GM12891 (cell line): ENCODE measurements at places on chromosomes 12 and 14.

GRCh38 chr12:39431797-39432196, 11.1 kb downstream of the KIF21A start:
- DNase-seq, result no peak

GRCh38 chr12:30155001-30155730, 371.4 kb upstream of the TMTC1 start:
- DNase-seq, result no peak

DNA sequence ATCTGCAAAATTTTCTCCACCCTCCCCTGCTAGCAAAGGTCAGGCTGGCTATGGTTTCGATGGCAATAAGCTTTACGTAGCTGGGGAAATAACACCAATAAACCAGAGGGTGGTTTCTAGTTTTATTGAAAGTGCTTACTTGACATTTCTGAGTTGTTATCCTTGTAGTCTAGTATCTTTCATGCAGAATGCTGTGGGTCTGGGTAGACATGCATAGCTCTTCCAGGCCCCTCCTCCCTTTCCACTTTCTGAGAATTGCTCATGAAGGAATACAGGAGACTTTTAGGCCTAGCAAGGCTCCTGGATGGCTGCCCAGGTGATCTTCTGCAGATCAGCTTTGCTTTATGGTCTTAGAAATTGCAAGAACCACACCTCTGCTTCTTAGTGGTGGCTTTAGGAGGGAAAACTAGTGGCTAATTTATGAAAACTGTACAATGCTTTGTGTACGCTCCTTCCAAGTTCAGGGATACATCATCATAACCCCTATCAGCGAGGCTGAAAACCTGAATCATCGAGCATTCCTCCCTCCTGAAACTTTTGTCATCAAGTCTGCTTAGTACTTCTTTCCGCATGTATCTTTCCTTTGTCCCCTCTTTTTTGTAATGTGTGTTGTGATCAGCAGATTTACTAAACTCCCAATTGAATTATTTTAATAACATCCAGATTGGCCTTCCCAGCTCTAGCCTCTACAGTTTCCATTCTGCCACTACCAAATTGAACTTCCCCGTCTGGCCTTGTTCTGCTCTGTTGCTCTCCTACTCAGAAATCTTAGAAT, 473.0 kb downstream of the RAD51B start:
- no peak for DNase-seq

DNA sequence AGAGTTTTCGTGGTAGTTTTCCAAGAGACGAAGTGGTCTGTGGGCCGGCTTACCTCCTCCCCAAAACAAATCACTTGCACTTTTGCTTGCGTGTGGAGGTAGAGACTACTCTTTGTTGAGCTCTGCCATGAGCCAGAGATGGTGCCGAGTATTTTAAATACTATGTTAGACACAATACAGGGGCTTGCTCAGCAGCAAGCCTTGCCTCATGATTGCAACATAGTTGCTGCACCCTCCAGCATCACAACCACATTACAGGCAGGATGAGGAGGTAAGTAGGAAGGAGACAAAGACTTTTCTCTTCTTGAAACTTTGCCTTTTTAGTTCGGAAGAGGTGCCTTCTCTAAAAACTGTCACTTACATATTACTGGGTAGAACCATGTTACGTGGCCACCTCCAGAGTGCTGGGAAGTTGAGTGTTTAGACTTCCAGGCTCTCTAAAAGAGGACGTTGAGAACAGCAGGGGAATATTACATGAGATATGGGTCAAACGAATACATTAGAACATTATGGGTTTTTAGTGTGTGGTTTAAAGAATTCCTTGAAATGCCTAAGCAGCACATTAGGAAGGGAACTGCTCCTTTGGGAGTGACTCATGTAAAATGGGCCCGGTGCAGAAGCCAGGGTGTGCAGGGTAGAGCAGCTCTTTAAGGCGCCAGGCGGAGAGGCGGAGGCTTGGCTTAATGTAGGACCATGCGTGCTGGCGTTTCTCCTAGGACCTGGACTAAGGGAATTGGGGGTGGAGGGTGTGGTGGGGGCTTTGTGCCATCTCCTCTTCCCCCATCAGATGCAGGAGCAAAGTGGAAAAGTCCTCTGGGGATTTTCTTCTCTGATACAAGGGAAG, 110.6 kb upstream of the PRMT8 start:
- DNase-seq, result no peak

DNA sequence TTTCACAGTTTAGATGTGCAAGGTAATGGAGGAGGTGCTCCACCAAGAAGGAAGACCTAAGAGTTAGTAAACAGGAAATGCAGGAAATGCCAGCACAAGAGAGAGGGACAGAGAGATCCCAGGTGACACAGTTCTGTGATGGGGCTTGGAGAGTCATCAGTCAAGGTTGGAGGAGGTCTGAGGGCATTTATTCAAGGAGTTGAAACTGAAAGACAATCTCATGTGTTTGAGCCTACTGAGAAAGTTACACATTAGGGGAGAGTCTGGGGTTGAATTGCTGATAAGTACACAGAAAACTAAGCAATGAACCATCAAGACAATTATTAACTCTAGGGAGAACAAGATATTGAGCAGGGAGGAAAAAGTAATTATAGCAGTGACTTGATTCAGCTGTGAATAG, 138.5 kb downstream of the ANO6 start:
- DNase-seq, result no peak

DNA sequence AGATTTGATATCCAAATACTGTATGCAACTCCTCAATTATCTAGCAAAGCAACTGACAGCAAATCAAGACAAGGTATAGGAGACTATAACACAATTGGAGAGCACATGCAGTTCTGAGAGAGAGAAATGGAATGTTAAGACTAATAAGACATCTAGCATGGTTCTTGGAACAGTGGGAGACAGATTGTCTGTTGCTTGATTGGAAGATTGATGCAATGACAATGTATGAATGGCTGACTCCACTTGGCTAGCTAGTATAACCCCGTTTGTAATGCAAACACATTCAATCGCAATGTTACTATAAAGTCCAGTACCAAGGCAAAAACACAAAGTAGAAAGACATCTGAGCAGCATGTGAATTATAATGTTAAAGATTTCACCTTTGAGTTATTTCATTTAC, 179.3 kb downstream of the RPL10L start:
- DNase-seq, result no peak
